ENCODE measurements at places on chromosomes 6 and 20. TPM values are rescaled to one million over a fixed set of nuclear protein-coding genes. Genes with fewer than 3 reads are reported as not detected.

Gene LHFPL5
- total RNA-seq = not detected

Gene SCUBE3
- total RNA-seq = 9.2 TPM

Gene SH3BGRL2
- 2.3 TPM for total RNA-seq

Gene ID4
- total RNA-seq = 40.4 TPM

Gene ADGRF5
- 1.1 TPM for total RNA-seq

Gene CRIP3
- 0.19 TPM for total RNA-seq

Gene FKBP1C
- total RNA-seq = 0.79 TPM

Gene COL9A1
- not detected for total RNA-seq
